ENCODE measurements at places on chromosomes 6 and 20. TPM values are rescaled to one million over a fixed set of nuclear protein-coding genes. Genes with fewer than 3 reads are reported as not detected.

Gene AIF1
- total RNA-seq = 68.3 TPM

Gene TGM2
- 449 TPM for total RNA-seq

Gene FAXC
- total RNA-seq = 3.8 TPM

Gene B3GALT4
- total RNA-seq = 12.7 TPM

Gene ADGRB3
- total RNA-seq = 5.4 TPM

Gene SNAP25
- total RNA-seq = 10.9 TPM

Gene SRSF12
- 1.9 TPM for total RNA-seq

Gene GID8
- 22.0 TPM for total RNA-seq
